ENCODE measurements at places on chromosomes 7 and 10.
A peak's percentile ranks its signal among the peaks of the same experiment; 100 is the strongest.

- DNase-seq, result no peak
Observed at GRCh38 chr7:141704112-141704511, 2.1 kb upstream of the DENND11 start.

DNA sequence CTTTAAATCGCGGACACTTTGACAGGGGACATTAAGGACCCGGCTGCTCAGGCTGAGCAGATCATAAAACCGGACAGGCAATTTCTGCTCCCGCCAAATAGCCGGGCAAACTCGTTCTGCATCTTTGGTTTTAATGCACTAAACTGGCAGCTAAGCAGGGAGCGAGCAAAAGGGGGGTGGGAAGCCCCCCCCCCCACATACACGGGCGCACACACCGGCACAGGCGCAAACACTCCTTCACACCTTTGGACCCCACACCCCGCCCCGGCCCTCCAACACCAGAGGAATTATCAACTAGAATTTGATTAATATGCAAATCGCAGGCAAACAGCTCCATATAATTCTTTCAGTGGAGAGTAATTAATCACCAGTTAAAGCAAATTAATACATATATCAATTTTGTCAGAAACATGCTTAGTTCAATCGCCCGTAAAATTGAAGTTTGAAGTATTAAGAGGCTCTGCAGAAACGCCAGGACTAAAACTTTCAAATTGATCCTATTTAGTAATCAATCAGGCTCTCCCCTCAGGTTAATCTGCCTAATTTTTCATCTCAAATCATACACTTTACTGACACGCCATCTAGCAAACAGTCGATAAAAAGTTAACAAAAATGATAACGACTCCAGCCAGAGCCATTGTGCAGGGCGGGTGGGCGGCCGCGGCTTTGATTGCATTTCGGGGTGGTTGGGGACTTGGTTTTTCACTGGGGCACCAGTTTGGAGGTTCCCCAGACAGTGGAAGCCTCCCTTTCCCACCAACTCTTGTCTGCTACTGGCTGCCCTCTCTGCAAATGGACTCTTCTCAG, 9.9 kb downstream of the LBX1 start:
- DNase-seq, result no peak

DNA sequence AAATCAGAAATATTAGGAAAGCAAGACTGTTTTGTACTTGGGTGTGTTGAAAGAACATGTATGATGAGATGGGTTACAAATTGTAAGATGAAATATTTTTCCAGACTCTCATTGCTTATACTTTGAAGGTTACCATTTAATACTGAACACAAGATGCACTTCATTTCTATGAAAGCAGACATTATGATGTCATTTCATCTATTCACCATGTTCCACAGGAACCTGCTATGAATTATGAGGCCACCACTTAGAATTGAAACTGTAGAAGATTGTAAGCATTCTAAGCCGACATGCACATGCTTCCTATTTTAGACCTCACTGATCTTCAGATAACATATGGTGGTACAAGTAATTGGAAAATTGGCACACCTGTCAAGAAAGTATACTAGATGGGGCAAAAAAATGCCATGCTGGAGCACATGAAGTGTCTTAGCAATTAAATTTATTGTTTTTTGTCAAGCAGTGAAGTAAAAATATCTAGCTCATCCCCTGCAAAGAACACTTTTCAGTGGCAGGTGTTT, 195.0 kb downstream of the PHF14 start:
- DNase-seq, result no peak

DNA sequence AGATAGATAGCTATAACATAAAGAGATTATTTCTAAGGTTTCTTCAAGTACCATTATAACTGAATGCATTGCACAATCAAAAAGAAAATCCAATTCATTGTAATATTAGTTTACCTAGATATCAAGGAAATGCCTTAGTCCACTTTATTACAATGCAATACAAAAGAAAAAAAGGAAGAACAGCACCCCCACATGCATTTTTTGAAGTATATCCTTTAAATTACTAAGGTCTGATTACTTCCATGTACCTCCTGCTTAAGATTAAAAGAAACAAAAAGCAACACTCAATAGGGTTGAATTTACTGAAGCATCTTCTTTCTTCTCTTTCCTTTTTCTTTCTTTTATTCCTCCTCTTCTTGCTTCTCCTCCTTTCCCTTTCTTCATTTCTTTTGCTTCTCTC, 973.8 kb upstream of the LRRTM3 start:
- DNase-seq, result no peak

- peak; percentile 36 for DNase-seq
Observed at GRCh38 chr10:69087590-69088470, at the start of gene SRGN. Gene SRGN, plus strand, starts transcription at chr10:69088103. Its CDS starts 55 bp downstream, at chr10:69088158.

GRCh38 chr7:36473454-36474282, 84.0 kb downstream of the ANLN start:
- no peak for DNase-seq

DNA sequence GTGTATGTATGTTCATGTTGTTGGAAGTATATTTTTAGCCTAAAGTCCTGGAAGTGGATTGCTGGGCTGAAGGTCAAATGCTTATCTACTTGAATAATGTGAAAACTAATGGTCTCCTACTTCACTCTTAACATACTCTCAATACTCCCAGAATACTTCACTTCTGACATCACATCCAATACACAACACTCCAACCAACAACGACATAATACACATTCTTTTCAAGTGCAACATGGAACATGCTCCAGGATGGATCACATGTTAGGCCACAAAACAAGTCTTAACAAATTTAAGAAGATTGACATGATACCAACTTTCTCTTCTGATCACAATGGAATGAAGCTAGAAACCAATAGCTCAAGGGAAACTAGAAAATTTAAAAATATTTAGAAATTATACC, 126.9 kb upstream of the ADCY1 start:
- DNase-seq, result no peak

GRCh38 chr7:121280656-121281055, 48.1 kb upstream of the WNT16 start:
- no peak for DNase-seq

DNA sequence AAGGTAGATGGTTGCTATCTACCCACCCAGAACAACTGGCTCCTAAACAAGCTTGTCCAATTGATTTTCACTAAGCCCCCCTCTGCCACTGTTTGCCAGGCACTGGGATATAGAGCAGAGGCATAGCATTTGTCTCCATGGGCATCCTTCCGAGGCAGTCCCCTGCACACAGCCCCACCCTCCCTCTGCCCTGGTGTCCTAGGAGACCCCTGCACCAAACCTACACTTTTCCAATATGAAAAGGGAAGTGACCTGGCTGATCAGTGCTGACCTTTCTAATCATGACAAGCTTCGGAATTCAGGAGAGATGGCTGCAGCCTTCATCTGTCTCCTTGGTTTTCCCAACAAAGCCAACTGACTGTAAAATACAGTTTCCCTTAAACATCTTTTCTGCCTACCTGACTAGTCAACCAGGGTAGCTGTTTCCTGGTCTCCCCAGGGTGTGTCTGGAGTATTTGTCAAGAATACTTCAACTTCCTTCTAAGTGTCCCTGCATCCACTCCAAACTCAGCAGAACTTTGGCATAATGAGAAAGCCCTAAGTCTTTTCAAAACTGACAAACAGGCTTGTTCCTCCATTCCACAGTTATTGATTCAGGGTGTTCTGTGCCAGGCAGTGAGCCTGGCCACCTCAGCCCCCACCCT, 7.6 kb upstream of the SLC18A3 start:
- DNase-seq, result no peak

DNA sequence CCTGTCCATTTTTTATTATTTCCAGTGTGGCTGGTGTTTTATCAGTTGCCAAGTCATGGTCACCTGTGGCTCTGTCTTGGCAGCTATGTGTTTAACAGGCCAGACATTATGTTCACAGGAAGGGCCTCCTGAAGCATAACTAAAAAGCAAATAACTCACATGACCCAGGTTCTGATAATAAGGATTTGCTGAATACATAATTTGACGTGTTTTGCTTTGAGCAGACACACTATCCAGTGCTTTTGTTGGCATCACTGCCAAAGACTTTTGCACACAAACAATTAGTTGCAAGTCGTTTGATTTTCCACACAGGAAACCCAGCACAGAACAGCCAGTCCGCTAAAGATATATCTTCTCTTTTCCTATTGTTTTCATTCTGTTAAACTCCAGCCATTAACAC, 173.6 kb downstream of the ARL4A start:
- no peak for DNase-seq

DNA sequence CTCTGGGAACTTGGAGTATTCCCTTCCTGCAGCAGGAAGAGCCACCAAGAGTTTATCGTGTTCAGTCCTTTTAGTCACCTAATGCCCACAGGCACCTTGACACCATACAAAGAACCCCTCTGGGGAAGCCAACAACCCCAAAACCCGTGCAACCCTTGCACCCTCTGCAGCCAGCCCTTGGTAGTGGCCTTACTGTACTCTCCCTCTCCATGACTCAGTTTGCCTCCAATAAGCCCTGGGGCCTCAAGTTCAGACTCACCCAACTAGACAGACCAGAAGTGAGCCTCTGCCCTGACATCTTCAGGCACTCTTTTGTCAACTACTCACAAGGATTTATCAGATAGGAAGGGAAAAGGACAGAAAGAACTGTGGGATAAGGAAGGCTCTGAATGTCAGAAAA, 30.9 kb downstream of the KCNMA1 start:
- DNase-seq, result no peak

DNA sequence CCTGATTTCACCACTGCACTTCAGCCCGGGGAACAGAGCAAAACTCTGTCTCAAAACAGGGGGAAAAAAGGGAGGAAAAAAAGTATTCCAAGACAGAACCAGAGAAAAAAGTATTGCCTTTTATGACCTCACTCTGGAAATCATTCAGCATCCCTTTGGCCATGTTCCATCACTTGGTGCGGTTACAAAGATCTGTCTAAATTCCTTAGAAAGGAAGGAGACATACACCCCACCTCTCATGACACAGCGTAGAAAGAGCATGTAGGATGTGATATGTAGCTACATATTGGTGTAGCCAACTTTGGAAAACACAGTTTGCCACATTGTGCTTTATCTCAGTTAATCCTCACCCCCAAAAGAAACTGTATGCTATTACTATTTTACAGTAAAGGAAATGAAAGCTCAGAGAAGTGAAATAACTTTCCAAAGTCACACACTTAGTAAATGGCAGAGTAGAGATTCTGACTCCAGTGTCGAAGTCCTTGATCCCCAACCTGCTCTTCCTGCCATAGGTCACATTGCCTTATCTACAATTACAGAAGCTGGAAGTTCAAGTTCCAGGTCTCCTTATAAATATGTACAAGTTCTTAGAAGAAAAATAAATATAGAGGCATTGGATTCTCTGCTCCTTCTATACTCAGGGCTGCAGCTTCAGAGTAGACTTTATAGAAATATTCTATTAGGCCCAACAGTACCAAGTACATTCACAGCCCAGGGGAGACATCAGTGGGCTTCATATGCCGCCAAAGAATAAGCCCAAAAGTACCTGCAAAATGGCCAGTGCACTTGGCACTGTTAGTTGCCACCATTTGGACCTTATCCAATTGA, 91.6 kb upstream of the KMT2E start:
- no peak for DNase-seq

- no peak for DNase-seq
Observed at GRCh38 chr10:80444646-80445319, 9.3 kb upstream of the TSPAN14 start.

DNA sequence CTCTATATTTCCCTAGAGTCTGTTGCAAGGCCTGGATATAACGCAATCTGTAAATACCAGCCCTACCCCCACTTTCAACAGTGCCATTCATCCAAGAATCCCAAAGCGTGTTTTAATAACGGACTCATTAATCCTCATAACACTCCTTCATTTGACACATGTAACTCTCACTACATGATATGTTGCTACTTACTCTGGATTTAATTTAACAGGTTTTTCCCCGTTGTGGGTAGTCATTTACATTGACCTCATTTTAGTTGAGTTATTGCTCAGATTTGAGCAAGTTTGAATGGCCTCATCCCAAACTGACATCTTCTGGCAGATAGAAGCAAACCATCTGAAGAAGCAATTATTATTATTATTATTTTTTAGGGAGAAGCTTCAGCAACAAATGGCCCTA, 125.4 kb upstream of the NPVF start:
- DNase-seq, result no peak

DNA sequence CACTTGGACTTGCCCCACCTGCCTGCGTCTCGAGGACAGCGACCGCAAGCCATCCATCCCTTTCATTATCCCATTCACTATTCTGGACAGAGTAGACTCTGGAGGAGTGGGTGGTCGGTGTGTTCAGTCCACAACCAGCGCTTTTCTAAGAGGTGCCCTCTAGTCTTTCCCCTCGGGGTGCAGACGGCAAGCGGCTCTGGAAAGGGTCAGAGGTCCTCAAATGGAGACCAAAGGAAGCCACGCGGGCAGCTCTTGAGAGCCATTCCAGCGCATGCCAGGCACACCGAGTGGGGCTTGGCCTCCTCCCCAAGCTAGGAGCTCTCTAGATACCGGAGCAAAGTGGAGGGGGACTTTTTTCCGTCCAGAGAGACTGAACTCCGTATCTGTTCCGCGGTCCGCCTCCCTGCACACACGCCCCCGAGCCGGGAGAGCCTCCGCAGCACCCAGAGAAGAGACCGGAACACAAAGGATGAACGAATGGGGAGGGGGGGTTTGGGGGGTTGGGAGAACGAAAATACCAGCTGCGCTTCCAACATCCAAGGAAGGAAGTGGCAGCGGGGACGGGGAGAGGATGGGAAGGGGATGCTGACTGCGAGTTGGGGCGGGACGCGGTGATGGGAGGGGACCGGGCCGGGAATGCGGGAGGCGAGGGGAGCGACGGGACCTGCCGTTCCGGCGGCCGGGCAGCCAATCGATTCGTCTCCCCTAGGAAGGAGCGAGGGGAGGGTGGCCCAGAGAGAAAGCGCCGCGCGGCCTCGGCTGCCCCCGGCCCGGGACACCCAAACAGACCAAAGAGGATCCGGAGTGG, 515 bp downstream of the GSDME start:
- DNase-seq, result no peak

DNA sequence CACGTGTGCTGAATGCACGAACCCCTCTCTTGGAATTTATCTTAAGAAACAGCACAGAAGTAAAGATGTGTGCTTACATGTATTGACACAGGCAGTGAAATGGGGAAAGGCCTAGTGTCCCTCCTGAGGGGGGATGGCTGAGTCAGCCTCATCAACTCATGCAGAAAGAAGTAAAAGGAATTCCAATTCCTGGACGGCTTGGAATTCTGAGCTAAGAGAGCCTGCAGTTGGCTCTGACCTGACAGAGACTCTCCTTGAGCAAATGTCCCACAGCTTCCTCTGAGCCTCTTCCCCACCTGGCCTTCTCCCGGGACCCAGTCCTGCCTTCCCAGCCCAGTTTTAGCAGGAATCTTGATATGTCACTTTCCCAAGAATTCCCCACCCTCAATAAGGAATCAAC, 542.4 kb upstream of the ADARB2 start:
- DNase-seq, result no peak

GRCh38 chr7:73960548-73960947, 67.4 kb upstream of the ELN start:
- no peak for DNase-seq

- no peak for DNase-seq
Observed at GRCh38 chr7:104366390-104366789, 38.0 kb downstream of the LHFPL3 start.

Measured in memory B cell (primary cell).